SK-N-SH (cell line): ENCODE measurements at places on chromosomes 12 and 14. TPM values are rescaled to one million over a fixed set of nuclear protein-coding genes. Genes with fewer than 3 reads are reported as not detected.

CMA1 gene
- not detected in 2 replicates for polyA plus RNA-seq

CABP1 gene
- polyA plus RNA-seq = 0.08 and 0.21 TPM in 2 replicates

CCDC38 gene
- polyA plus RNA-seq = not detected in 2 replicates

ASCL1 gene
- polyA plus RNA-seq = 0.21 and 0.28 TPM in 2 replicates

KRT75 gene
- polyA plus RNA-seq = not detected in 2 replicates

TEP1 gene
- polyA plus RNA-seq = 12.1 and 13.3 TPM in 2 replicates

TDRD9 gene
- not detected in 2 replicates for polyA plus RNA-seq

SRGAP1 gene
- 2.6 and 3.1 TPM in 2 replicates for polyA plus RNA-seq

STRN3 gene
- 7.2 and 8.9 TPM in 2 replicates for polyA plus RNA-seq

MSRB3 gene
- 24.3 and 32.1 TPM in 2 replicates for polyA plus RNA-seq

- no peak for DNase-seq
Observed at GRCh38 chr14:62329427-62329826, 567.2 kb downstream of the SNAPC1 start.

GRCh38 chr12:52783563-52784316, 6.6 kb upstream of the KRT76 start:
- DNase-seq = no peak

GRCh38 chr12:21776175-21776574, 1.7 kb upstream of the KCNJ8 start:
- DNase-seq = no peak

DNA sequence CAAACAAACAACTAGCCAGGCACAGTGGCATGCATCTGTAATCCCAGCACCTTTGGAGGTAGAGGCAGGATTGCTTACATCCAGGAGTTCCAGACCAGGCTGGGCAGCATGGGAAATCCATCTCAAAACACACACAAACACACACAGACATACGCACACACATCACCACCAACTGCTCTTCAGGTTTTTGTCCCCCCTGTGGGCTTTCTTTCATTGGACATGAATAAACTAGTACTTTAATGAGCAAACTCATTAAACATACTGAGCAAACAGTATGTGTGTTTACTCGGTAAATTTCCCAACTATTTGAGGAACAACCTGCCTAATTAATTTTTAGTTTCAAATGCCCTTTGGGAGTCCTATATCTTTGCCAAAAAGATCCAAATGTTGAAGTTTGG, 10.1 kb upstream of the RASSF3 start:
- DNase-seq = no peak

DNA sequence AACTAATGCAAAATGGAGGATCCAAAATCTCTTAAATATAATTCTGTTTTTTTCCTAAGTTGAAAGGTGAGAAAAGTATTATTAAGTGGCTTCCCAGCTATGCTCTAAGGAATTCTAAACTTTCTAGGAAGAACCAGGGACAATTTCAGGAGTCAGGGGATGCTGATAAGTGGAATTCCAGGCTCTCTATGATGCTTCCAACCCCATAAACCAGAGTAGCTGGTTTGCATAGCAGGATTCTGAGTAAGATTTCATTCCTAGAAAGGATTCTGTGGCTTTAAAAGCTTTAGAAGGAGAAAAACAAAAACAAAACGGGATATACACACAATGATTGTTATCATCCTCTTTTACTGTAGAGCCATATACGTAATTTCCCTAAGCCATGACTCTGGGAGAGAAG, 93.9 kb downstream of the SLC16A7 start:
- DNase-seq = no peak

DNA sequence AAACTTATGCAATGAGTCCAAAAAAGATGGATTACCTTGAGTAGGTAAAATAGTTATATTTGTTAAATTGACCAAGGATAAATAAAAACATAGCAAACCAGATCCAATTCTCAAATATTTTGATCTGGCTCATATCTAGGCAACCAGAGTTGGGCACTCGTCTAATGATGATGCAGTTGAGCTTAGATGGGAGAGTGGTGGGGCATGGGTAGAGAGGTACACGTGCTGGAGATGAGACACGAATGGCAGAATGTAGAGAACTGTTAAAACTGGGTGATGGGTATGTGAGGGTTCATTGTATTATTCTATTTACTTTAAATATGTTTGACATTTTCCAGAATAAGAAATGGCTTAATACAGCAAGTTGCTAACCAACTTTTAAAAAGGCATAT, 7.6 kb upstream of the RNF34 start:
- peak; percentile 52 for DNase-seq

GRCh38 chr12:64840949-64841717, 16.7 kb downstream of the TBC1D30 start:
- DNase-seq = no peak

DNA sequence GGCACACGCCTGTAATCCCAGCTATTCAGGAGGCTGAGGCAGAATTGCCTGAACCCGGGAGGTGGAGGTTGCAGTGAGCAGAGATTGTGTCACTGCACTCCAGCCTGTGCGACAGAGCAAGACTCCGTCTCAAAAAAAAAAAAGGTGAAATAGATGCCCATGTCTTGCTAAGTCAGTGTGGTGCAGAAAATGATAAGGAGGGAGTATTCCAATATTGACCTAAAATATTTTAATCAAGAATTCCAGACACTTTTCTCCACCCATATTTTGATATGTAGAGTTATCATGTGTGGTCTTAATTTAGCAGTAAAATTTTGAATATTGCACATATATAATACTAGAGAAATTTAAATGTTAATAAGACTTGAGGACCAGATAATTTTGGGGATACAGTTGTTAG, 57.7 kb downstream of the WNK1 start:
- DNase-seq = no peak

GRCh38 chr14:30630248-30630647, 8.1 kb downstream of the SCFD1 start:
- no peak for DNase-seq

DNA sequence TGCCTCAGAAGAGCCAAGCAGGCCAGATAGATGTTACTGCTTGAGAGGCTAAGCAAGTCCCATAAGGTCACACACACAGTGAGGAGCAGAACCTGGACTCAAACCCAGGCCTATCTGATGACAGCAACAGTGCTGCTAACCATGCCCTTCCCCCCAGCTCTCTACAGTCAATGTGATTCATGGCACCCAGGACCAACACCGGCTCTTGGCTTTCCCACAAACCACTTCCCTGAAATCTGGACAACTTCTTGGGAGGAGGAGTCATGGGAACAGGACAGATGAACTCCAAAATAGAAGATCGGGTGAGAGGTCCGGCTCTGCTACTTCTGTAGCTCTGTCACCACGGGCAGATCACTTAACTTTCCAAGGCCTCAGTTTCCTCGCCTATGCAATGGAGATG, 716 bp upstream of the PTGDR start:
- no peak for DNase-seq

DNA sequence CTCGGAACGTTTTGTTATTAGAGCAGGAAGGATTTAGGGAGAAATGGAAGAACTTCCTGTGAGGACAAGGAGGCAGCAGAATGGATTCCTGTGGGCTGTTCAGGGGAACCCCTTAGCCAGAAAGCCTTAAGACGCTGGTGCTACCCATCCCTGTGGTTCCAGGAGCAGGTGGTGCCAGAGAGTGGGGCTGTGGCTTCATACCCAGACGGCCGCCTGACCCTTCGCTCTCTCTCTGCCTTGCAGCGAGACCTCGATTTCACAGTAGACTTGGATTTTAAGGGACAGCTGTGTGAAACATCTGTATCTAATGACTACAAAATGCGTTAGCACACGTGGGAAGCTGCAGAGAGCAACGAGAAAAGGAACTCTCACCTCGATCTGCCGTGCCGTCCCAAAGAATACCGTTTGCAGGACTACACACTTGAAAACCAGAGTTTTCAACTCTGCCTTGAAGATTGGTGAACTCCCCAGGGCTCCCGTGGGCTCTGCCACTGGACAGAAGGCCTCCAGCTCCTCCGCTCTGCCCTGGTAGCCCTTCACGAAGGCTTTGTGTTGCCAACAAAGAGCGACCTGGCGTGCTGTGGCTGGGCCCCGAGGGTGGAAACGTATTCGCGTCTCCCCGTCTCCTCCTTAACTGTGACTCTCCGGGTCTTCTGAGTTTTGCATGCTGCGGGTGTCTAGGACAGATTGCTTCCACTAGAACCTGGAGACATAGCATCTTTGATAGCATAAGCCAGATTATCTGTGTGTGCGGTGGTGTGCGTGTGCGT, 102.0 kb downstream of the PRMT8 start:
- DNase-seq = no peak

DNA sequence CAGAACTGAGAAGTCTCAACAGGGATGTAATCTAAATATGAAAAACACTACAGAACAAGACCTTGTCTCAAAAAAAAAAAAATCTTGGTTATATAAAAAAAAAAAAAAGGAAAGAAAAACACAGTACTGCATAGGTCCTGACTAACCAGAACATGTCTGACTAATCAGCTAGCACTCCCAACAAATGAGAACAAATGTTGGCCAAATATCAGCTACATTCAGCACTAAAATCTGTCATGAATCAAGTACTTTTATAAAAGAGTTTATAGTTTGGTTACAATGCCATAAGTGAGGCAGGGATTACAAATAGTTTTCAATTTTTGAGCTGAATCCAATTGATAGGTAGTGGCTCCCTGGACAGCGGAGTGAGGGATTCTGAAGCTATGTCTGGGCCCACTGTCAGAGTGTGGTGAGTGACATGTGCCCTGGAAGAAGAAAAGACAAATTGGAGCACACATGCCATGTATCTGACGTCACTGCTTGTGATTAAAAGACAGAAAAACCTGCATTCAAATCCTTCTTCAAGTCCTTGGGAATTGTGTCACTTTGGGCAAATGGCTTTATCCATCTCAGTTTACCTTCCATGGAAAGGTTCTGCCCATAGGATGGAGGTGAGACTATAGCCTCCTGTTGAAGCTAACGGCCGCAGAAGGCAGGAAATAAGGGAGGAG, 5.6 kb upstream of the FAM234B start:
- DNase-seq = no peak

DNA sequence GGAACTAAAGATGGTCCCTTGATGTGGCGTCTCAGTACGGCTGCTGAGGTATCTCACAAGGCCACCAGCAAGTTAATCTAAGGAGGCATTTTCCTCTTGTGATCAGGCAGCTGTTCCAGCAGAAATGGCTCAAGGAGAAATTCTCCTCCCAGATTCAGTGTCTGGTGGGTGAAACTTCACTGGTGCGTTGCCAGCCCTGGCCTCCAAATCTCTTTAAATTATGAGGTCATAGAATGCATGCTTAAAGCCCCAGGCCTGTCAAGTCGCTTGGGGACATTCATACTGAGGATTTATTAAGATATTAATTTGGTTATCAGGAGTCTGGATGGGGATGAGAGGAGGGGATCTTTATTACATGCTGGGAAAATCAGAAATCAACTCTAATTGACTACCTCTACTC, 72.9 kb downstream of the PPP2R5C start:
- DNase-seq = no peak

DNA sequence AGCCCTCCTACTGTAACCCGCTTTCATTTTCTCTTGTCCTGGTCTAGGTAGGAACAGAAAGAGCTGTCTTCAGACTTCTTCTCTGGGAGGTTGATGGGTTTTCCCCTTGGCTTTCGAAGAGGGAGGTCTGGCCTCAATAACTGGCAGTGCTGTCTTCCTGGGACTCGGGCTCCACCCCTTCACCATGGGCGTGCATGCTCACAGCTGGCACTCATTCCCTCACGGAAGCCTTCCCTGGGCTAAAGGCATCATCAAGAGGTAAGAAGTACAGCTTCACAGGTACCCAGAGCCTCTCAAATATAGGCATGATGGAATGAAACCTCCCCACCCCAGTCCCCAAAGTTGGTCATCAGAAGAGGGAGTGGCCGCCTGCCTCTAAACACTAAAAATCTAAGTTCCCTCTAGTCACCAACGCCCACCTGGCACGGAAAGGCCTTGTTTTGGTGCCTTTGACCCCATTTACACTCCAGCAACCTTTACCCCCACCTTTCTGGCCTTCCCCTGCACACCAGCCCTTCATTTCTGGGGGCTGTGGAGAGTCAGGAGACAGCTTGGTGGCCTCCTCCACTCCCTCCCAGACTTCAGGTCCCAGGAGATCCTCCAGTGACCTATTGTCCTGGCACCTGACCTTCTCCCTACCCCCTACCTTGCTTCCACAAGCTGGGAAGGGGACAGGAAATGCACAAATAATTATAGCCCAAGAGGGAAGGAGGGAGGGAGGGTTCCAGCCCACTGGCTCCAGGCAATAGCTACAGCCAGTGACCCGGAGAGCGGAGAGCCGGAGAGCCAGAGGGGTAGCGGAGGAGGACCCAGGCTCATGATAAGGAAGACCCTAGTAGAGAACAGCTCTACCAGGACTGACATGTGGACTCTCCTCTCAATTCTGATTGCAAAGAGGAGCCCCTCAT, 2.8 kb downstream of the RAPGEF3 start:
- no peak for DNase-seq

GRCh38 chr12:47362126-47362705, 282.5 kb upstream of the AMIGO2 start:
- no peak for DNase-seq

GRCh38 chr14:50978888-50979287, 34.6 kb upstream of the PYGL start:
- DNase-seq = no peak
